ENCODE measurements at places on chromosomes 5 and 9. TPM values are rescaled to one million over a fixed set of nuclear protein-coding genes. Genes with fewer than 3 reads are reported as not detected.

NFIB gene
- 33.0 TPM for total RNA-seq

F2RL2 gene
- 0.96 TPM for total RNA-seq

PCDHB16 gene
- 4.1 TPM for total RNA-seq

PCDHB8 gene
- total RNA-seq = 0.72 TPM

GRCh38 chr5:135310328-135310989 is 88.6 kb downstream of the MACROH2A1 start:
- DNase-seq = no peak
